Activated CD8-positive, alpha-beta memory T cell treated with anti-CD3 and anti-CD28 coated beads for 1 hour (primary cell): ENCODE measurements at places on chromosomes 3 and 15.

DNA sequence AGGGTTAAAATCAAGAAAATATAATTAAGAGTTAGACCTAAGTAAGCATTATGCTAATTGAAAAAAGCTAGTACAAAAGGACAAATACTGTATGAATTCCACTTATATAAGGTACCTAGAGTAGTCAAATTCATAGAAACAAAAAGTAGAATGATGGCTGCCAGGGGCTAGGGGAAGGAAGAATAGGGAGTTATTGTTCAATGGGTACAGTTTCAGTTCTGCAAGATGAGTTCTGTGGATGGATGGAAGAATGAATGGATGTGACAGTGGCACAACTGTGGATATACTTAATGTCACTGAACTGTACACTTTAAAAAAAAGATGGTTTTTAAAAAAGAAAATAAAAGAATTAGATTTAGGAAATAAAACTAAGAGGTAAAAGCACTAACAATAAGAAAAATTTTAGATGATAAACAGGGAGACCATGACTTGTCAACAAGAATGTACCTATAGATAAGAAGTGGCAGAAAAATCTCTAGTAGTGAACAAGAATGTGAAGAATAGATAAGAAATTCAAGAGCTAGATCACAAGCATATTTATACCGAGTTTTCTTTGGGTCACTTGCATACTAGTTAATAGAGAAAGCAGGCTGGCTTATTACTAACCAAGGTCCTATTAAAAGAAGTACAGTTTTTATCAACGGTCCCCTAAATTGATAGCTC, 5.5 kb downstream of the IFT80 start:
- no peak for DNase-seq

- DNase-seq, result no peak
Measured at GRCh38 chr15:88529021-88529630, 17.4 kb downstream of the DET1 start.

DNA sequence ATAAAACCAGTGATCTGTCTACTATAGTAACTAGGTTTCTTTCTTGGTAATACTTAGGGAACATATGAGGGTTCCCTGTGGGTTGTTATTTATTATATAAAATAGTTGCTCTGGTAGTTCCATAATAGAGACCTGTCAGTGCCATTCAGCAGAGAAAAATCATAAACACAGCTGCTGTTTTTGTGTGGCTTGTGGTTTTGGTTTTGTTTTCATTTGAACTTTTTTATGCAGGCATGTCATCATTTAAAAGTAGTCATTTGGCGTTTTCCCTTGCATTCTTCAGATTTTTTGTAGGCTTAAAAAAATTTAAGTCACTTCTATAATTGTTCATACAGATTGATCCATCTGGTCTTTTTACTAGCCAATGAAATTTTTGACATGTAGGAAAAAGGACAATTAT, 47.9 kb downstream of the PIK3CA start:
- DNase-seq, result no peak

GRCh38 chr15:44711743-44712345, 527 bp downstream of the B2M start:
- DNase-seq, result no peak

GRCh38 chr3:144237351-144237750, 265.7 kb downstream of the DIPK2A start:
- DNase-seq, result no peak

DNA sequence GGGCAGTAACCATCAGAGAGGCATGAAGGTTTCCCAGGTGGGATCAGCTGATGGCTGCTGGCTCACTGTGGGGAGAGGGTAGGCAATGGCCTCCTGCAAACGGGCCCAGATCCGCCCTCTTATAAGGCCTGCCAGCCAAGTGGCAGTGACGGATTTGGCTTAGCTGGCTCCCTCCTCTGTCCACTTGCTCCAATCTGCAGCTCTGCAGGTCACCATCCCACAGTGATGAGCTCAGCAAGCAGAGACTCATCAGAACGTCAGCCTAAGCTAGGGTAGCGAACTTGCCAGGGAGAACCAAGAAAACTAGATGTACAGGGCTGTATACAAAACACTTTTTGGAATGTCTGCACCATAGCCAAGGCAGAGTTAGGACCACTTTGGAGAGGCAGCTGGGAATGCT, 62.8 kb upstream of the DCLK3 start:
- no peak for DNase-seq

GRCh38 chr15:38864827-38865581, 300.4 kb upstream of the RASGRP1 start:
- no peak for DNase-seq

DNA sequence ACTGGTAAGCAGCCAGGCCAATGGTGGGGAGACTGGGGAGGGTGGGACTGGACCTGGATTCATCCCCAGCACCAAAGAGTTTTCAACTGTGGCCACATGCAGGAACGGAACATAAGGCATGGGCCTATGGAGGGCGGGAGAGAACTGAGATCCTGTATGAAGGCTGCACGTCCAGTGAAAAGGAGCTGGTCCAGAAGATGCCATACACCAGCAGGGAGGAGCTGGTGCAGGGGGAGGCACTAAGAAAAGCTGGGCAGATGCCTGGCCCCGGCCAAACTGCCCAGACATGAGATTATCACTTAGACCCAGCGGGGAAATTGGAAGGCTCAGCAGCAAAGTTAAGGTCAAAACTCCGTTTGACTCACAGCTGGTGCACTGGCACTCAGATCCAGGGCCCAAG, 58.1 kb upstream of the MCF2L2 start:
- DNase-seq, result no peak

DNA sequence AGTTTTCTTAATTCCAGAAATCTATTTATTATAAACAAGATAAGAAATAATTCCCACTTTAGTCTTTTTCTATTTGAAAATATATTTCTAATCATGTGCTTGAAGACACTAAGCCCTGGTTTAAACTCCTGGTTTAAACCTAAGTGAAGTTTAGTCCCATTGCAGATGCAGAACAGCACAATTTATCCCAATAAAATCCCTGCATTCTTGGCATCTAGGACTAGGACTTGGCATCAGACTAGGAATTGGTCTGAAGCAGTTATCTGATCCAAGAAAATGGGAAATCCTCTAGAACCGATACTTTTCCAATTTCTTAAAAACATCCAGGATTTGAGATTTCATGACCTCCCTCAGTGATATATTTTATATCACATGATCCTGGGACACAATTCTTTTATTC, 168.8 kb upstream of the VEPH1 start:
- no peak for DNase-seq

DNA sequence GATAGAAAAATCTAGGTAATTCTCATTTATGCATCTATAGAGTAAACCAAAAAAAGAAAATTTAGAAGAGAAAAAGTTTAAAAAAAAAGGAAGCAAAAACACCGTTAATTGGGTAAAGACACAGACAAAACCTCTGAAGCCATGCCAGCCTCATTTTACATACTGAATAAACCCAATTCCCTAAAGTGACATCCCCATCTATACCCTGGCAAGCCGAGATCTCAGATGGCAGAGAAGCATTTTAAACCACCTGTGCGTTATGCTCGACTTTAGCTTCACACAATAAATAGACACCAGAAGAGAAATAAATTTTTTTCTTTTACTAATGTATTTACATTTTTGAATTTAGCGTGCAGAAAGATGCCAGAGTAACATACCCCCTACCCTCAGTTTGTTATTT, 382.1 kb downstream of the PLCL2 start:
- DNase-seq, result no peak

DNA sequence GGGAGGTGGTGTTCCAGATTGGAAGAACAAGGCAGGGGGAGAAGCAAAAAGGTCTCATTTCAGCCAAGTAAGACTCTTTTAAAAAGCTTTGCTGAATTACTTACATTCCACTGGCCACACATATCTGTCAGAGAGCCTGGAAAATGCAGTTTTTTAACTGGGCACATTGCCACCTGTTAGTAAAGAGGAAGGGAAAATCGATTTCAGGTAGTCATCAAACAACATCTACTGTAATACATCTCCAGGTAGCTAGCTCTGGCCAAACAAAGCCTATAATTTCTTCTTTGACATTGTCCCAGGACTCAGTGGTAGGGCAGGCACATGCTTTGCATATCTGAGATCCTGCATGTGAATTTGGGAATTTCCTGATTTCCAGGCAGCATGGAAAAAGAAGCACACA, 480.7 kb upstream of the SUCLG2 start:
- DNase-seq, result no peak
